ENCODE measurements at places on chromosomes 5 and 9.

DNA sequence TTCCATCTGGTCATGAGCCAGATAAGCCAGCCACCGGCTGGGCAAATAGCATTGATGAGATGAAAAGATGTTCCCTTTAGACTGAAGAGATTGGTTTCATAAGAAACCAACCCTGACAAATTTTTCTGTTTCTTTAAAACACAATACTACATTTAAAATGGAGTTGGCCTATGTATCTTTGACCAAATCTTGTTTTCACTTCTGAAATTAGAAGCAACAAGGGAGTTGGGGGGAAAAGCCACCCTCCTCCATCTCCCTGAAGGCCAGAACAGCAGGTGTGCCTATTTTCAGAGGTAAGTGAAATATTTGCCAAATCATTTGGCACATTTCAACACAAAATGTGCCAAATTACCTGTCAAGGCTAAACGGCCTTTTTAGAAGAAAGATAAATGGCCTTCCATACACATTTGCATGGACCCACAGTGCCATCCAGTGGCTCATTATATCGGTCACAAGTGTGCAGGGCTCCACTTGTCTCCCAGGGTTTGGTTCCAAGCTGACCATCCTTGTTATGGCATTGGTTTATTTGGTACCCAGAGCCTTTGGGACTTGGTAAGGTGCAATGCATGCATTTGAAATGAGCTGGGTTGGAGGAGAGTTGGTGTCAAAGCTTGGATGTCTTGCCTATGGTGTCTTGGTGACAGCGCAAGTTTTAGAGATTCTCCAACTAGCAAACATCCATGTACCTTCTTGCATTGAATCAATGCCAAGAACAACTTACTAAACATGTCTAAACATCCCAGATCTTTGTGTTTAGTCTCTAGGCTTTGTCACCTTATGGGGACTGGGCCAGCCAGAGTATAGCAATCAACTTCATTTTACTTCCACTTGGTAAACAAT, 372.0 kb upstream of the KIF2A start:
- DNase-seq, result no peak

DNA sequence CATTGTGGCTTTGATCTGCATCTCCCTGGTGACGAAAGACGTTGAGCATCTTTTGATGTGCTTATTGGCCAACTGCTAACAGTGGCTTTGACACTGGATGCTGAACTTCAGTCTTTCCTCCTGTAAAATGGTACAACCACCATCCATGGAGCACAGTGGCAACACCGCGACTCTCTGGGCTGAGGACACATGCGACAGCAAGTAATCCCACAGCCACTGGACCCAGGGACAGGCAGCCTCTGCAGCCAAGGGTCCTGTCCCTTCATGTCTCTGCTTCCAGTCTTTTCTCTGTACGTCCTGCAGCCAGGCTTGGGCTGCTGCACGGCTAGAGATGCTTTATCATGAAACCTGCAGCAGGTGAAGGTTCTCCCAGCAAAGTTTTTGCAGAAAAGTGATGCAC, 83.5 kb downstream of the DAP start:
- DNase-seq, result no peak

DNA sequence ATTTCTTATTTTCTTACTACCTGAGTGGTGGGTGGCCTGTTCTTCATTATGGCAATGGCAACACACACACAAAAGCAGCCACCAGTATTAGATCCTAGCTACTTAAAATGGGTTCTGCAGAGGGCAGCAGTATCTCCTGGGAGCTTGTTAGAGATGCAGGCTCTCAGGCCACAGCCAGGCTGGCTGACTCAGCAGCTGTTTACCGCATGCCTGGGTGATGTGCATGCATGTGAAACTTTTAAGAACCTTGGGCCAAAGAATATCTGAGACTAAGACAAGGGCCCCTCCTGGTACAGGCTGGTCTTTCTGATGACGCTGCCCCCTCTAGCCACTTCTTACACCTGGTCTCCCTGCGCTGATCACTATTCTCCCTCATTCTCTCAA, 399.0 kb downstream of the MED10 start:
- no peak for DNase-seq

DNA sequence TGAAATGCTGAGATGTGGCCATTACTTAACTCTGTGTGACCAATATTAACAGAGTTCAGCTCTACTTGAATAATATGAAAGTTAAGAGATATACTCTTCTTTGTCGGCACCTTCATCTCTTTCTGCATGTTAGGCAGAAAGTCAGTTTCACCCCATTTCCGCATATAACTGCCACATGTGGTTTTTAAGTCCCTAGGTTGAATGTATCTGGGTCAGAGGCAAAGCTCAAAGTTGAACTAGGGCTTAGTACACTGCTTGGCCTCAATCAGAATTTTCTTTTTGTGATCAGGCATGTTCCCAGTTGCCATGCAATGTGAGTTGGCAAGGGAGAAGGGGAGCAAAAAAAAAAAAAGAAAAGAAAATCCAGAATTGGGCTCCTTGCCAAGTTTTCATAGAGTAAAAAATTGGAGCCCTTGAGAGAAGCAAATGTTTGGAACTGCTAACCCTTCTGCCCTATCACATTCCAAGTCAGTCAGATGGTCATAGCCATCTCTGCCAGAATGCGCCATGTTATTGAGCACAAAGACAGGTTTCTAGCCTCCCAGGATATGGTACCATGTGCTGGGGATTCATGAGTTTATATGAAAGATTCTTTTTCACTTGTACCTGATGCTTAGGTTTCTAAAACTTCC, 251.2 kb upstream of the RORB start:
- DNase-seq, result no peak

GRCh38 chr5:176608142-176608705, 1.7 kb downstream of the GPRIN1 start:
- no peak for DNase-seq

- no peak for DNase-seq
Measured at GRCh38 chr5:88647901-88648300, 235.1 kb downstream of the MEF2C start.

DNA sequence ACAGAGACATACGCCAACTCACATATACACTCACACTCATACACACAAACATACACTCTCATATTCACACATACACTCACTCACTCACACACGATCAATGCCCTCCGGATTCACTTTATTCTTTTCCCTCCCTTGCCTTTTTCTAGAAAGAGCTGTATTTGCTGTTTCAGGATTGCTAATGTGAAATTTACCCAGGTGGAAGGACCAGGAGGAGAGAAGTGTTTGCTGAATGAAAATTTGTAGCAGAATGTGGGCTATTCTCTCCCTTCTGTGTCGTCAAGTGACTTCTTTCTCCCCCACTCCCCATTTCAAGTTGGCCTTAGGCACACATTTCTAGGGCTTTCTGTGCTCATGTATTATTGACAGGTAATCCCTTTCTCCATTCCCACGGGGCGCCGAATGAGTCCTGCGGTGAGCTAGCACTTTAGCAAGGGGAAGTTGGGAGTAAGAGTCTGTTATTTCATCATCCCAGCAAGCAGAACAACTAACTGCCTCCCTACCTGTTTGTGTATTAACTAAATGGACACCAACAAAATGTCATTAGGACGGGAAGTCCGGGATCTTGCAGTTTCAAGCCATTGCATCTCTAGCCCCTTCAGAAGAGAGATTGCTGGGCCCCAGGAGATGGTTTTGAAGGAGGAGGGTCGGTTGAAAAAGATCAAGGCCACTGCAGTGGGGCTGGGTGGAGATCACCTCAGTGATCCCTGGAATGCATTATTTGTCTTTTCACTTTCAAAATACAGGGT, 97.1 kb upstream of the TAF11L2 start:
- no peak for DNase-seq

DNA sequence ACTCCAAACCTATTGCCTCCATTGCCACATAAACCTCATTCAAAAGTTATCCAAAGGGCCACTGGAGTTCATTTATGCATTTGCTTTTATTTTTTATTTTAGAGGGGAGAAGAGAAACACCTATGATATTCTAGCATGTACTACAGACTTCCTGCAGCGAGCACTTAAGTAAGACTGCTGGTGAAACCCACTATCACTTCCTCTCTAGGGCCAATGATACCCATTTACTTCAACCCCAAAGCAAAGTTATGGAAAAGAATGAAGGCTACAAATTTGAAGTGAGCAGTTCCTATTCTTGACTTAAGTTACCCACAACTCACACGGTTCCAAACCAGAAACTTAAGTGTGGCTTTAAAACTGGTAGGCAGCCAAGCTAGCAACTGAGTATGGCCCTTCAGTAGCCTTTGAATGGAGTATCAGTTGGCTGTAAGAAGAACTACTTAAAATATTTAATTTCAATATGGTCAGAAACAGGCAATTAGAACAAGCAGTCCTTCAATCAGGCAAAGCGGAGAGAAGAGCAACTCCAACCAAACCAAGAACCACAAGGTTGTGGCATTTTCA, 94.1 kb downstream of the GPR21 start:
- no peak for DNase-seq

GRCh38 chr5:11268891-11269290, 507.9 kb upstream of the DAP start:
- DNase-seq, result no peak

DNA sequence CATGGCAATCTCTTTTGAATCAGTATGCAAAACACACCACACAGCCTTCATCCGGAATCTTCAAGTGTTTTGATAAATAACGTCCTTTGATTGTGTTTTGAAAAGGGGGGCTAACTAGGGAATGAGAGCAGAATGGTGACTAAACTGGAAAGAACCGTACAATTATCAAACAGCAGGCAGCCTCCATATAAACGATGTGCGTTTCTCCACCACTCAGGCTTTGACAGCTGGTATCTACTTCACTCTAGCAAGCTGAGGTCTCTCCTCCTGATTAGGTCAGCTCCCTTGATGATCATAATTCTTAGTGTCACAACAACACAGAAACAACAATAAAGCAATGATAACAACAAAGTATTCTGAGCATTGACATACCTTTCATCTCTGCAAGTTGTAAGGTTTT, 465.9 kb downstream of the TUSC1 start:
- no peak for DNase-seq

DNA sequence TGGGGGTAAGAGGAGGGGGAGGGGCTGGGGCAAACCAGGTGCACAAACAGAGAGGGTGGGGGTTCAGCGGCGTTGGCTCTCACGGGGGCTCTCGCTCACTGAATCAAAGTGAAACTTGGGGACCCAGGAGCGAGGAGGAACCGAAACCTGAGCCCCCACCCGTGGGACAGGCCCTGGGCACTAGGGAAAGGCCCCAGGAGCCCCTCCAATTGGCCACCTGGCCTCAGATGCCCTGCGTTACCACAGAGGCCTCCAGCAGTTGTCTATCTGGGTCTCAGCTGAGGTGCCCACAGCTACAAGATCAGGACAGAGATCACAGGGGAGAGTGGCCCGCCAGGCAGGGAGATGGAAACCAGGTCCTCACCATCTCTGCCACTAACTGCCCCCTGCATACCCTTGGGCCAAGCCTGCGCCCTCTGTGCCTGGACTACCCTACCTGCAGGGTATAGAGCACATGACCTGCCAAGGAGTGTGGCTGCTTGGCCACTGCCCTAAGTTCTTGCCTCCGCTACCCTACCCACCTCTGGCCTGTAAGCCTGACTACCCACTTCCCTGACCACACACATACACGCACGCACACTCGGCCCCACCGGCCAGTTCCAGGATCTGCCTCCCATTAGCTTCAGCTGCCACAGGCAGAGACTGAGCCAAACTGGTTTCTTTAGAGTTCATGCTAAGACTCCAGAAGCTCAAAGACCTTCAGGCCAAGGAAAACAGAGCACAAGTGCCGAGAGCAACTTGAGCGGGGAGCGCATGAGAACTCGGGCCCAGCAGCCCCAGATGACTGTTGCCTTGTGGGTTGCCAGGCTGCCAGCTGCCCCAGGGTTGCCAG, 39.9 kb downstream of the PAX5 start:
- DNase-seq, result peak; percentile 60

GRCh38 chr9:26247861-26248260, 569.6 kb upstream of the TUSC1 start:
- no peak for DNase-seq

- no peak for DNase-seq
Measured at GRCh38 chr9:18368206-18368605, 105.7 kb upstream of the ADAMTSL1 start.

GRCh38 chr9:70137577-70137976, 93.9 kb downstream of the MAMDC2 start:
- DNase-seq, result no peak
